ENCODE measurements at places on chromosomes 13 and 19. TPM values are rescaled to one million over a fixed set of nuclear protein-coding genes. Genes with fewer than 3 reads are reported as not detected.

SIGLEC5 gene
- total RNA-seq, result not detected

REEP6 gene
- 5.5 TPM for total RNA-seq

UBL3 gene
- 9.2 TPM for total RNA-seq

ERFL gene
- 0.37 TPM for total RNA-seq

DACH1 gene
- not detected for total RNA-seq

CDX2 gene
- 0.64 TPM for total RNA-seq

PCDH20 gene
- not detected for total RNA-seq

MZT1 gene
- total RNA-seq, result 8.4 TPM

COG6 gene
- total RNA-seq, result 8.7 TPM

CLDN10 gene
- total RNA-seq, result 0.14 TPM

FGF21 gene
- total RNA-seq, result not detected

SELENOV gene
- total RNA-seq, result 0.05 TPM

ZNF486 gene
- total RNA-seq, result not detected

GAS6 gene
- total RNA-seq, result 8.3 TPM

CAPS gene
- total RNA-seq, result 1.8 TPM

TMIGD2 gene
- not detected for total RNA-seq

CNFN gene
- total RNA-seq, result 39.9 TPM

PGLYRP2 gene
- not detected for total RNA-seq

CEACAM19 gene
- total RNA-seq, result 12.6 TPM

LAIR1 gene
- 0.21 TPM for total RNA-seq

ZNF544 gene
- total RNA-seq, result 17.9 TPM

CEBPA gene
- total RNA-seq, result 5.1 TPM

IGFL3 gene
- not detected for total RNA-seq

ZNF560 gene
- not detected for total RNA-seq

CRYL1 gene
- total RNA-seq, result 6.3 TPM

TMEM143 gene
- total RNA-seq, result 4.8 TPM

ERICH6B gene
- not detected for total RNA-seq

LINGO3 gene
- total RNA-seq, result 0.09 TPM

FCER2 gene
- total RNA-seq, result not detected

IGFL1 gene
- 1.5 TPM for total RNA-seq

LTBP4 gene
- 57.2 TPM for total RNA-seq

OR10H1 gene
- total RNA-seq, result not detected

ZNF791 gene
- 5.2 TPM for total RNA-seq

STARD13 gene
- total RNA-seq, result 6.0 TPM

CLEC11A gene
- 9.7 TPM for total RNA-seq

ZNF439 gene
- total RNA-seq, result not detected

LILRA5 gene
- not detected for total RNA-seq

CRLF1 gene
- total RNA-seq, result 7.1 TPM

ZNF565 gene
- total RNA-seq, result 4.7 TPM

HIPK4 gene
- total RNA-seq, result 0.16 TPM

NKPD1 gene
- 0.56 TPM for total RNA-seq

KANK3 gene
- total RNA-seq, result 7.2 TPM

CYP2A6 gene
- not detected for total RNA-seq

ZNF260 gene
- total RNA-seq, result 11.2 TPM

C13orf46 gene
- 0.26 TPM for total RNA-seq

Measured in A549 treated with dexamethasone at 1 μM for 4 hours (cell line).